ENCODE measurements at places on chromosomes 2 and 18. TPM values are rescaled to one million over a fixed set of nuclear protein-coding genes. Genes with fewer than 3 reads are reported as not detected.

The IL36G gene
- total RNA-seq: not detected

The CNOT11 gene
- total RNA-seq: 49.3 TPM

The COBLL1 gene
- total RNA-seq: 24.3 TPM

The RBM45 gene
- total RNA-seq: 14.9 TPM

The CDH2 gene
- 486 TPM for total RNA-seq

The TDRD15 gene
- total RNA-seq: 0.27 TPM

The SLC9A4 gene
- 0.08 TPM for total RNA-seq

The EEF1B2 gene
- 518 TPM for total RNA-seq

The RUFY4 gene
- total RNA-seq: 0.35 TPM

The FAM237A gene
- not detected for total RNA-seq

The DSG1 gene
- total RNA-seq: not detected

The DSG4 gene
- total RNA-seq: not detected

The GRP gene
- 6.1 TPM for total RNA-seq

The SIX3 gene
- 5.2 TPM for total RNA-seq

The GPR45 gene
- not detected for total RNA-seq

The TEKT4 gene
- total RNA-seq: not detected

The UBR3 gene
- total RNA-seq: 20.0 TPM

The CYRIA gene
- 0.86 TPM for total RNA-seq

The RAX gene
- not detected for total RNA-seq

The FOXI3 gene
- 0.93 TPM for total RNA-seq

The ANKRD44 gene
- 6.2 TPM for total RNA-seq

The DSC2 gene
- 54.9 TPM for total RNA-seq

The TTC21B gene
- total RNA-seq: 25.9 TPM

The ARHGEF4 gene
- total RNA-seq: 54.7 TPM

The TMEM169 gene
- 3.6 TPM for total RNA-seq

The CCDC121 gene
- total RNA-seq: 4.9 TPM

The ABHD1 gene
- total RNA-seq: 1.1 TPM

The MEP1B gene
- total RNA-seq: not detected

The CTAGE1 gene
- not detected for total RNA-seq

The RAB6D gene
- total RNA-seq: 5.4 TPM

The MITD1 gene
- 39.2 TPM for total RNA-seq

The RAB27B gene
- total RNA-seq: 0.40 TPM

The CREG2 gene
- total RNA-seq: 0.13 TPM

The UNC80 gene
- total RNA-seq: 0.80 TPM

The GPBAR1 gene
- 0.18 TPM for total RNA-seq
